ENCODE measurements at places on chromosomes 13 and 19.
A peak's percentile ranks its signal among the peaks of the same experiment; 100 is the strongest.

DNA sequence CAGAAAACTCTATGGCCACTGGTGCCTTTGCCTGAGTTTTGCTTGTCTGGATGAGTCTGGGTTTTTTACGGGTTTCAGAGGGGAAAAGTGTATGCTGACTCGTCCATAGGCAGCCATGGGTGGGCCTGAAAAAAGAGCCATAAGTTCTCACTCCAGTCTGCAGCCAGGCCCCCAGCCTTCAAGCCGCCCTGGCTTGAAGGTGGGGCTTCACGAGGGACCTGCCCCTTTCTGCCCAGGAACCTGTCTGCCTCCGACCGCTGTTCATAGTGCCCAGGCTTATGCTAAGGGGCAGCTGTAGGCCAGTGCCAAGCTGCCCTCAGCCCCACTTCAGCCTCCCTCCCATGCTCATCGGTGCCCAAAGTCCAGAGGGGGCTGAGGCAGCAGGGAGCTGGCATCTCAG lies 385.2 kb downstream of the PCDH9 start:
- no peak for DNase-seq

DNA sequence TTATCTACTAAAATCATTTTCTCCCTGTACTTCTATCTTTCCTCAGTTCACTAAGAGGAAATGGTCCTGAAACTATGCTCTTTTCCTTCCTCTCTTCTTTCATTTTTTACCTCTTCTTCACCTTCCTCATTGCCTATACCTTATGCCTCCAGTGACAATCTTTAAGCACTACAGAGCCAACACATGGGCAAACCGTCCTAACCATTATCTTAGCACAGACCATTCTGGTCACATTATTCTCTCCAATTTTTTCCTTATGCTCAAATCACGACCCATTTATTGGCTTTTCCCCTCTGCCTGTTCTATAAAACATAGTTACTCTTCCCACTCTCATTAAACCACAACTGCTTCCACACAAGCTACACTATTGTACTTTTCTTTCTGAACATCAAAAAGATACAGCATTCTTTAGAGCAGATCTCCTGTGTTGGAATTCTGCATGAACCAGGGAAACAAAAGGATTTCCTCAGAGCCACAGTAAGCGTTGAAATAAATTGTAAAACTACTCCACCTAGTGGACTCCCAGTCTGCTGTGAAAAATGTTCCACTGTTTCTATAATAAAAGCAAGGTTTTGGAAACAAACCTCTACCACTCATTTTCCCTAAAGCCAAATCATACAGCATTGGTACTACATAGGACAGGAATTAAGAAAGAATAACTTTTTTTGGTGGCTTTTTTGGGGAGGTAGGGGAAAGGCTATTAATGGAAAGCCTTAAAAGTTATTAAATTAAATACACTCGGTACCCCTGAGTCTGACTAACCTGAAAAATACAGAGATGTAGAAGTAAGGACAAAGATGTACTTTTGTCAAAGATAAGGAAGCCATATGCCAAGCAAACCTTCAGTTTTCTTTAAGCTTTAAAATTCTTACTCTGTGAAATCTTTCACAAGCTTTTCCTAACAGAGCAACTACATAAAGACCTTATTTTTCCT lies 19.5 kb downstream of the NUFIP1 start:
- peak; percentile 33 for DNase-seq

DNA sequence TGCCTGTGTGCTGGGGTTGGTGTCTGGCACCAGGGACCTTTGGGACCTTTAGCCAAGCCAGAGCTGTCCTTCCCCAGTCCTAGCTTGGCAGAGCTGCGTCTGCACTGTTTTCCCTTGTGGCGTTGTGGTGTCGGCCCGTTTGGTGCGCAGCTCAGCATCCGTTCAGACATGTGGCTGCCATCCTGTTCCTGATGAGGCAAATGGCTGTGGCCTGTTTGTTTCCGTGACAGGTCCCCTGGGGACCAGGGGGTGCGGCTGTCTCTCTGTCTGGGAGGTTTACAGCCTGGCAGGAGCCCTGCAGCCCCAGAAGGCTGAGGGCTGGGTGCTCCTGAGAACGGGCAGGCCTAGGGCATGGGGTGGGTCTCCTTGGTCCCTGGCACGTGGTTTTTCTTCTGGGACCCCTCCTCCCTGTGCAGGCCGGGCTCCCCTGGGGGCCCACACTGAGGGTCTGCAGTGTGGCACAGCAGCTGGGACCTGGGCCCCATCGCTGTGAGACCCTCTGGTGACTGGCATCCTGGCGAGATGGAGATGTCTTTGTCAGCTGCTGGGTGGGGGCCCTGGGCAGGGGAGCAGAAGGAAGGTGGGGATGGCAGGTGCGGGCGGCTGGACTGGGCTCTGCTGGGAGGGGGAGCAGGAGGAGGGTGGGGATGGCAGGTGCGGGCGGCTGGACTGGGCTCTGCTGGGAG lies 4.0 kb downstream of the SPPL2B start:
- DNase-seq = no peak

GRCh38 chr13:79806821-79807220 lies 325.9 kb downstream of the NDFIP2 start:
- DNase-seq = no peak

DNA sequence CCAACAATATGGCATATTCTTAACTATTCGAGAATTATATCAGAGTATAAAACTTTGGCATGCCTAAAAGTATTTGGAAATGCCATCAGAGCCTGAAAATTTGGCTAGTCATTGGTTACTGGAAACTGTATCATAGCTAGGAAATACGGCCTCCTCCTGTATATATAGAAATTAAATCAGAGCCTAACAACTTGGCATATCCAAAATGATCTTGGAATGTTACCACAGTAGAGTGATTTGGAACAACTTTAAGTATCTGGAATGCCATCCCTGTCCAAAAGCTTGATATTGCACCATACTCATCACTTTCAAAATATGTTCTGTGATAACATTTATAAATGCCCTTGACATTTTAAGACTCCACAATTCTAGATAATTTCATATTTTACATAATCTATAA lies 335.8 kb downstream of the SLITRK1 start:
- no peak for DNase-seq

GRCh38 chr13:78497702-78498355 lies 105.5 kb downstream of the POU4F1 start:
- no peak for DNase-seq

DNA sequence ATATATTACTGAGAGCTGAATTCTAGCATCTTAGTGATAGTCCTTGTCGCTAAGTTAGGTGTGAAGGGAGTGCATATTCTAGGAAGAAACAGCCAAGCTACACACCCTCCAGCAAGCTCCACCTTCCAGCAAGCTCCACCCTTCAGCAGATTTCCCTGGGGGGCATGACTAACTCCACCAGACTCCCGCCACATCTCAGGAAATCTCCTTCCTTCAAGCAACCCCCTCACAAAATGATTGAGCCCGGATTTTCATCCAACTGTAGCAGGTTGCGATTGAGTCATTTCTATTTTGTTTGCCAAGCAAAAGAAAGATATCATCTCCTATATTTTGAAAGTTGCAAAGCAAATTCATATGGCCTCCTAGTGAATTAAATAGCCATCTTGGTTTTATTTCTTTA lies 162.1 kb upstream of the TMTC4 start:
- DNase-seq = no peak

- no peak for DNase-seq
These were observed 25.2 kb upstream of the ARGLU1 start for GRCh38 chr13:106593132-106593531.

GRCh38 chr13:39890537-39890936 lies 235.1 kb downstream of the COG6 start:
- DNase-seq = no peak

- no peak for DNase-seq
These were observed 230.5 kb downstream of the TM9SF2 start for GRCh38 chr13:99731747-99732146.
